Right atrium auricular region (tissue), 2 donors: ENCODE measurements at places on chromosomes 1 and 21.

DNA sequence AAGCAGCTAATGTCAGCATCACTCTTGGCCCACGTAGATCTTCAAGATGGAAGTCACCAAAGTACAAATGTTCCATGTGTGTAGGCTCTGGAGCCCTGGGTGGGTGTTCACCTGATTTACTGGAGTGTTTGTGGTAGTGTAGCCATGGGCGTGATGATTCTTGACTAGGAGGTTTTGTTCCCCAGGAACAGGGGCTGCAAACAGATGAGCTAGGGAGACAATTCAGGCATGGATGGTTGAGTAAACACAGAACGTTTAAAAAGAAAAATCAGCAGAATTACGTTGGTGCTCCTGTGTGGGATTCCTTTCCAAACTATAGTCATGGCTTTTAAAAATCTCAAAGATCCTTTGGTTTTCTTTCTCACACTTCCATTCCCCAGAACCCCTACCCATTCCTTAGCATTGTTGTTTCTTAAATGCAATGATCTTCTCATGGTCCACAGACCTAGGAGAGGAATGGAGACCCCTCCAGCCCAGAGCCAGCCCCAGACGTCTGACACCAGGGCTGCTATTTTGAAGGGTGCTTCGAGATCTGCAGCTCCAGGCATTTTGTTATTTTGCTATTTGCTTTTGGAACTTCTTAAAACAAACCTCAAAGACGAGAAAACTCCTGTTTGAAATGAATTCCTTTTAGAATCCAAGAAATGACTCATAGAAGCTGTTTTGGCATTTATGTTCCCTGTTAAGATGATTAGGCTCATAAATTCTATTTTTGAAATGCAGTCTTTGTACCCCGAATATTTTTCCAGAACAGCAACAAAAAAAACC is 115.1 kb downstream of the ETS2 start:
- no peak for DNase-seq

DNA sequence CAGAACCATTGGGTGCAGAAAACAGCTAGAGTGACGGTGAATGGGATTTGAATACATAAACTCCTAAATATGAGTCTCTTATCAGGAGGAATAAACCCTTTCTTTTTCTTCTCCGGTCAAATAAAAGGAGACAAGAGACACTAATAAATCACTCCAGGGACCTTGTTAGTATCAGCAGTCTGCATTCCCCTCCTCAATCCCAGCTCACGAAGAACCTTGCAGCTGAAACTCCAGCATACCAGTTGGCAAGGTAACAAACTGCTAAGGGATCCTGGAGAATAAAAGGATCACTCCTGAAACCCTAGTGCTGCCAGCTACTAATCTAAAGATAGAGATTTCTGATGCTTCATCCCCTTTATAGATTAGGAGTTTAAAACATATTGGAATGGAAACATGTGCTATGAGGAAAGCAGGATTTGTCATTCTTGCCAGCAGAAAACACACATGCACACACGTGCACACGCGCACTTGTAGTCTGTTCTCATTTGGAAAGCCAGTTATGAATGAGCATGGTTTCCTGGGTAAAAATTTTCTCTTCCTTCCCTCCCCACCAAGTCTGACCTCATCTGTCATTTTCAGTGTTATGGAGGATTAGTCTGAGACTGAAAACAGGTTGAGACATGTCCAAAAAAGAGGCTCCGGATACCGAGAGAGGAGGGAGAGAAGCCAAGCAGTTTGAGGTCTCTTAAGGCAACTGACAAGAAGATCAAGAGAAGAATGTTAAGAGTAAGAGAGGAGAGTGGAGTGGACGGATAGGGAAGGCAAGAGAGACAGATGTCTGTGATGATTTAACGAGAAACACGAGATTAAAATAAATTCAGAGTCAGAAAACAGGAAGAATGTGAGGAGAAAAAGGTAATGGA is 10.9 kb downstream of the IER5 start:
- DNase-seq = no peak

- DNase-seq = no peak
Observed at GRCh38 chr1:235129774-235130570, 1.3 kb upstream of the TOMM20 start.

DNA sequence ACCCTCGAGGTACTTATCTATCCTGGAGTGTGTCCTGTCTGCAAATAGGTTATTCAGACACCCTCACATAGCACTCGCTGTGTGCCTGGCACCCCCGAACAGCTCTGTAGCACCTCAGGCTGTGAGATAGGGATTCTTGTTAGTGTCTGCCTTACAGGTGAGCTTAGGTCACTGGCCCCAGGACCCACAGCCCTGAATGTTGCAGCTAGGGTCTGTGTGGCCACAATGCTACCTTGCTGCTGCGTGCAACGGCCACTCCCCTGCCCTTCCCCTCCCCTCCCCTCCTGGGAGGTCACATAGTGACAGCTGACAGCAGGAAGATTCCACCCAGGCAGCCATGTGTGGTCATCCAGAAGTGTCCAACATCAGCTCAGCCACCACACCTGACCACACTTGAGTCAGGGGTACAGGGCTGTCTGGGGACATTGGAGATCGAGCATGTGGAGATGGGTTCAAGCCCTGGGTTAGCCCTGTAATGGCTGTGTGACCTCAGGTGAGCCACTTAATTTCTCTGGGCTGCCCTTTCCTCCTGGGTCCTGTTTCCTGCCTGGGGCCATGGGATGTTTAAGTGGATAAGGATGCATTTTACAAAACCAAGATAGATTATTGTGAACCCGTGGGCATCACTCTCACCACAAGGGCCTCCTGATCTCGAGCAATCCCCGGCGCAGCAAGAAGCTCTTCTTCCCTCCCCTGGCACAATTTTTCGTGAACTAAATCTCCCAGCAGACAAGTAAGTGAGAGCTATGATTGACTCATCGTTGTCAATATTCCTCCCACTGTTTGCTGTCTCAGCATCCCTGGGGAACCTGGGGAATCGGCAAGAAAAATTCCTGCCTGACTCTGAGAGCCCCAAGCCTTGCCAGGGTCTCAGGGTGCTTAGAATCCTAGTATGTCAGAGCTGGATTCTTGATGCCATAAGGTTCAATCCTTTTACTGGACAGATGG is 208.7 kb downstream of the PTPRU start:
- no peak for DNase-seq

GRCh38 chr1:24206516-24207394 is 19.7 kb upstream of the IFNLR1 start:
- DNase-seq = no peak

DNA sequence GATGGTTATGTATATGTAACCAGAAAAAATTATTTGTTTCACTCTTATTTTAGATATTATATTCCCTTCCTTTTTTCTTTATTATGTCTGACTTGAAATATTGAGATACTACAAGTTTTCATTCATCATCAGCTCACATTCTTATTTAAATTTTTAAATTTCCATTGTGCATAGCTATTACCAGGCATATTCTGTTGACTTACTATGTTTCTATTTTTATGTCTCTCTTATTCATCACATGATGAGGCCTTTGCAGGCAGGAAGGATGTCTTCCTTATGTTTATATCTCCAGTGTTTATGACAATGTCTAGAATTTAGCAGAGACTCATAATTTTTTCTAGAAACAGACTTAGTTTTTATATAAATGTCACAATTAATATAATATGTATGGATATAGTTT is 221.9 kb upstream of the KCTD3 start:
- DNase-seq = no peak

DNA sequence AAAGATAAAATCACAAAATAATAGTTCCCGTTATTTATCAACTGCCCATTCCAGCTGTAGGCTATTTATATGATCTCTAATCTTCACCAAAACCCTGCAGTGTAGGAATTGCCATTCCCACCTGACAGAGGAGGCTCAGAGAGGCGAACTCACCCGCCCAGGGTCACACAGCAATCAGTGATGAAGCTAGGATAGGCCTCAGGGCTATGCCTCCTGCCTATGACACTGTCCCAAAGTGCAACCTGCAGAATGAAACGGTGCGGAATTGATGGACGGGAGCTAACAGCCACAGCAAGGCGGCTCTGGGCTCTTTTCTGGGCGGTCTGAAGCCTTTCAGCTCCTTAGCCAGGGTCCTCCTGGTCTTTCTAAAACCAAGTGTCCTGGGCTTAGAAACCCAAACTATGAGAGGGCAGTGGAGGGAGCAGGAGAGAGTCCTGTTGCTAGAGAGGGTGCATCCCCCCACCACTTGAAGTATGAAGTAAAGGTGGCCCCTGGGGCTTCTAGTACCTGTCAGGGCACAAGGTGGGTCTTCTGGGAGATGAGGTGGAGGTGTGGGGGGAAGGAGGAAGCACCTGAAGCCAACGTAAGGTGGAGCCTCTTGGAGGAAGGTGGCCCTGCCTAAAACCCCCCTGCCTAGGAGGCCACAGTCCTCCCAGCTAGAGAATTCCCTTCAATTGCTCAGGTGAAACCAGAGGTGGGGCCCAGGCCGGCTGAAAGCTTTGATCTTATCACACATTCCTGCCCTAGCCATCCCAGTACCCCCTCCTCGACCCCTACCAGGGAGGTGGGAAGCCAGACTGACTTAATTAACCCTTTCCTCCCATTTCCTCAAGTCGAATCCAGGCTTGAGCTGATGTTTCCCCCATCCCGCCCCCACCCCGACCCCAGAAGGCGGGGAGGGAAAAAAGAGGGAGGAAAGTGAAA is 14.8 kb downstream of the HSPG2 start:
- DNase-seq = no peak

GRCh38 chr1:108077991-108078390 is 113.0 kb upstream of the VAV3 start:
- DNase-seq = no peak

GRCh38 chr21:26115305-26115704 is 55.3 kb downstream of the APP start:
- DNase-seq = no peak

DNA sequence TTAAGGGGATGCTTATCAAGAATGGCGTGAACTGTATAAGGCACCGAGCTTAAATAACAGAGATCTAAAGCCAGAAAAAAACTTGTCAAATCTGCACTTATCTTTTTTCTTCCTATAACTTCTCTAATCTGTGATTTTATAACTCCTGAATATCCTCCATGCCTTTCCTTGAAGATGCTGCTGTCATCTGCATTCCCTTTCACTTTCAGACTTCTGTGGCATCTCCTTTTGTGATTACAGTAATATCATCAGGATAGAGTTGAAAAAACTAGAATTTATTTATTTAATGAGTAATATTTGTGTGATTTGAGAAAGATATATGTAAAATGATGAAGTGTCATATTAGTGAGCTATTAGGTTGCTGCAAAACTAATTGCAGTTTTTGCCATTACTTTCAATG is 357.8 kb upstream of the PTBP2 start:
- no peak for DNase-seq

- DNase-seq = no peak
Observed at GRCh38 chr1:112713466-112714312, 1.4 kb downstream of the PPM1J start.

GRCh38 chr1:62744611-62745577 is 39.0 kb upstream of the ATG4C start:
- no peak for DNase-seq

- no peak for DNase-seq
Observed at GRCh38 chr1:217067642-217068041, 344.4 kb upstream of the ESRRG start.

GRCh38 chr1:53683986-53684740 is 54.8 kb downstream of the GLIS1 start:
- DNase-seq = no peak

DNA sequence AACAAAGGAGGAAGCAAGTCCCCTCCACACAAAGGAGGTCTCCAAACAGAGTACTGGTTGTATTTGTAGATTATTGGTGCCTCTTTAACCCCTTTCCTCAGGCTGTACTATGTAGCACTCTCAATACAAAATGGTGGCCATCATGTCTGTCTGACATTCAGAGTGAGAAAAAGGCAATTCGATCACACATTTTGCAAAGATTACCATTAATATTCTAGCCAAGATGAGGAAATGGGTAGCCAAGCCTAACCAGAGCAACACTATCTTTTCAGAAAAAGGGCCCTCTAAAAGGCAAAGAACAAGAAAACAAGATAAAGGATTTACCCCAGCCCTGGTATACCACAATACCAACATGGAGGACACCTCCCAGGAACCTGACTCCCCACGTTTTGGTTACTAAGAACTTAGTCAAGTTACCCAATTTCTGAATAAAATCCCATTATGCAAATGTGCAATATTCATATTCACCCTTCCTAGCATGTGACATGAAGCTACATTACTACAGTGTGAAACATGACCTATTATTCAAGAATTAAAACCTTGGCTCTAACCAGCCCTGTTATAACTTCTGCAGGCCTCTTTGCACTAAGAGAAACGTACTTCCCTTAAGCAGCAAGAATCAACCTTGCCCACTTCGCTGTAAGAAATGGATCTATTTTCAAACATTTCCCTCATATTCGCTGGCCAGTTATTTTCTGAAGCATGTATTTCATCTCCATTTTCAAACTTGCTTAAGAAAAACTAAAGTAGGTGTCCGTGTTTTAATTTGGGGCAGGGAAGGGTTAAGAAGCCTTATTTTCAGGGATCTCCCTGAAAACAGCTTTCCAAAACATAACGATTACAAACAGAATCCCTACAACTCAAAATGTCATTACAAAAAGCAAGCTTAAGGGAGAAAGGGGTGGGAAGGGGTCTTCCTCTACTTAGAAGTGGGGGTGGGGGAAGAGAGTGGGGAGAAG is 2.1 kb downstream of the KDM5B start:
- DNase-seq = no peak

DNA sequence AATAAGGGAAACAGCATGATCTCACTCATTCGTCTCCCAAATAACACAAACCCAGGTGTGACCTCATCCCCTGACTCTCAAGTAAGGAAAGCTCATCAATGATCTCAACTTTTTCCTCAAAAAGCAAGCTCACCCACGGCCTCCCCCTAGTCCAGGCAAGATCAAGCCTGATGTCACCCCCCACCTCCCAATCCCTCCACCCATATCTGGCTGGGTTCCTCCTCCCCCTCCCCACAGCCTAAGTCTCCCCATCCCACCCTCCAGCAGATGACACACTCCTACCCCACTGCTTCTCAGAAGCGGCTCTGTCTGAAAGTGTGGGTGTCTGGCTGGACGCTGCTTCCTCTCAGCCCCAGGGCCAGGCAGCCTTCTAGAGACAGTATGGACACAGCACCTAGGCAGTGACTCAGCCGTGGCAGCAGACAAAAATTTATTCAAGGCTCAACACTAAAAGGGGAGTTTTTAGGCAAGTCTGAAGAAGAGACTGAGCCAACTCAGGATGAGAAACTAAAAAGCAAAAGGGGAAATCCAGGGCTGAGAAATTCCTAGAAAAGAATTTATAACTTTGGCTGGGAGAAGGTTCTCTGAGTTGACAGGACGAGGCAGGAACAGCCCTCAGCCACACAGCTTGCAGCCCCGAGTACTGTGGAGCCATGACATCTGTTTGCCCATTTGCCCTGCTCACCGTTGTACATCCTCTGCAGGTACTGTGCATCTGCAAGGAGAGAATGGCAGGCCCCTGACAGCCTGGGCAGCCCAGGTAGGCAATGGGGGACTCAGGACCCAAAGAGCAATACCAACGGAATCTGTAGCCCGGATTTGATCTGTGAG is 81.6 kb upstream of the LRRC8D start:
- no peak for DNase-seq

DNA sequence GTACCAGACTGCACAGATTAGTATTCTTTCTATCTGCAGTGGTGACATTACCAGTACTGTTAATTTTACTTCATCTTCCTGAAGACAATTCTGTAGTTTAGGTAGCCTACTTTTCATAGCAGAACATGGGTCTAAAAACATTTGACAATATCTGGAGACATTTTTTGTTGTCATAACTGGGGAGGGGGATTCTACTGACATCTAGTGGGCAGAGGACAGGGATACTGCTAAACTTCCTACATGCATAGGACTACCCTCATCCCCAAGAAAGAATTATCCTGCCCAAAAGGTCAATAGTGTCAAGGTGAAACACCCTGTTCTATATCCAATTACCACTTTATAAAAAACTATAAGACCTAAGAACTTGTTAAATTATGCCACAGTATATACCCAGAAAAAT is 3.4 kb upstream of the ARHGAP29 start:
- no peak for DNase-seq

GRCh38 chr21:26148071-26148839 is 22.3 kb downstream of the APP start:
- DNase-seq = no peak
